ENCODE measurements at places on chromosomes 1 and 21. TPM values are rescaled to one million over a fixed set of nuclear protein-coding genes. Genes with fewer than 3 reads are reported as not detected.

Gene PAPPA2
- total RNA-seq, result 9.4 TPM

Gene OR10T2
- not detected for total RNA-seq

Gene PLA2G2E
- not detected for total RNA-seq

Gene PHLDA3
- total RNA-seq, result 8.5 TPM

Gene KCNK1
- 2.2 TPM for total RNA-seq

Gene KPNA6
- 30.0 TPM for total RNA-seq

Gene DCST2
- not detected for total RNA-seq

Gene RPAP2
- 28.5 TPM for total RNA-seq

Gene PGLYRP3
- not detected for total RNA-seq

Gene MPL
- total RNA-seq, result not detected

Gene VANGL2
- total RNA-seq, result 27.5 TPM

Gene CYP4A22
- not detected for total RNA-seq

Gene PTGER3
- total RNA-seq, result 0.94 TPM

Gene ZSCAN20
- total RNA-seq, result 15.0 TPM

Gene NTMT2
- 0.63 TPM for total RNA-seq

Gene RNF207
- total RNA-seq, result 16.0 TPM

Gene FBLIM1
- total RNA-seq, result 13.8 TPM

Gene LACTBL1
- total RNA-seq, result not detected

Gene SHISA4
- total RNA-seq, result 15.7 TPM

Gene SYT6
- total RNA-seq, result 21.3 TPM

Data from parietal lobe (tissue), 2 donors.